HEK293T (cell line): ENCODE measurements at places on chromosomes 6 and 20.

GRCh38 chr20:51338692-51339440 is 203.7 kb downstream of the NFATC2 start:
- no peak for DNase-seq

DNA sequence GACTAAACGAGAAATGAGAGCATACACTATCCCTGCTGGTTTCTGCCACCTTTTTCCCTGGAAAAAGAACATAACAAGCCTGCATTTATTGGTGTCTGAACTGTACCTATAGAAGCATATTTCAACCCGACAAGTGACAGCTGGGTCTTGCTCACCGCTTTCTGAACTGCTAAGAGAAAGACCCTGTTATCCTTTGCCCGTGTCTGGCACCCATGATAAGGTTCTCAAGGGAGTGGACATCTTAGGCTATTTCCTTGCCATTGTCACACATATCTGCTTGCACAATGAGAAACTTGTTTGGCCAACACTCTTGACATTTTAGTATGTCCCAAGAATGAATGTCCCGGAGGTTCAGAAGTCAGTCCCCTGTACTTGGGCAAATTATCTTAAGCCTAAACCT is 19.3 kb downstream of the RIPOR2 start:
- no peak for DNase-seq

DNA sequence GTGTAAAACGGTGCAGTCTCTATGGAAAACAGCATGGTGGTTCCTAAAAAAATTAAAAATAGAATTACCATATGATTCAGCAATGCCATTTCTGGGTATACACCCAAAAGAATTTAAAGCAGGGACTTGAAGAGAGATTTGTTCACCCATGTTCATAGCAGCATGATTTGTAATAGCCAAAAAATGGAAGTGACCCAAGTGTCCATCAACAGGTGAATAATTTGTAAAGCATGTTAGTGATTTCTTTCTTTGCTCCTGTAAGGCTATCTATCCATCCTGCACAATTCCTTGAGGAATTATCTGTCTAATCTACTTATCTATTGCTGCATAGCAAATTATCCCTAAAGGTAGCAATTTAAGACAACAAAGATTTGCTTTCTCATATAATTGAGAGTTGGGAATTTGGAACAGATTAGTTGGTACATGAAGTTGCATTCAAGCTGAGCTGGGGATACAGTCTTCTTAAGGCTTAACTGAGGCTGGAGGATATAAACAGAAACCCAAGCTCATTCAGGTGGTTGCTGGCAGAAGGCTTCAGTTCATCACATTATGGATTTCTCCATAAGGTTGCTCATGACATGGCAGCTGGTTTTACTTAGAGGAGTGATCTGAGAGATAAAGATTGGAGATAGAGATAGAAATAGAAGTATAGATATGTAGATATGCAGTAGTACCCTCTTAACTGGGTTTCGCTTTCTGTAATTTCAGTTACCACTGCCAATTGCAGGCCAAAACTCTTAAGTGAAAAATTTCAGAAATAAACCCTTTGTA is 62.0 kb downstream of the IL22RA2 start:
- DNase-seq: no peak

DNA sequence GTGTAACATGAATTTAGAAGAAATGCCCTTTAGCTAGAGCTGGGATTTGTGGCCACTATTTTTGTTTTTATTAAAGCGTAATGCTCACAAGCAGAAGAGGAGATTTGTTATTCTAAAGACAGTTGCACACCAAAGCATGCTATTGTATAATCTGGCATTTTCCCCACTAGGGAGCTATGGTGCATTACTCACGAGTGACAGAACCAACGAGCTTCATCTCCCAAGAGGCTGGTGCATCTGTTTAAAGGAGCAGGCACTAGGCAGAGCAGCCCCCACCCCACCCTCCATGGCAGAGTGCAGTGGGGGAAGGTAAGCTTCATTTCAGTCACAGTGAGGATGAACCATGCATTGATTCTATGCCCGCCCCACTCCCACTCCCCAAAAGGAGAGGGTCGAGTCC is 287.3 kb upstream of the TSHZ2 start:
- DNase-seq: no peak

DNA sequence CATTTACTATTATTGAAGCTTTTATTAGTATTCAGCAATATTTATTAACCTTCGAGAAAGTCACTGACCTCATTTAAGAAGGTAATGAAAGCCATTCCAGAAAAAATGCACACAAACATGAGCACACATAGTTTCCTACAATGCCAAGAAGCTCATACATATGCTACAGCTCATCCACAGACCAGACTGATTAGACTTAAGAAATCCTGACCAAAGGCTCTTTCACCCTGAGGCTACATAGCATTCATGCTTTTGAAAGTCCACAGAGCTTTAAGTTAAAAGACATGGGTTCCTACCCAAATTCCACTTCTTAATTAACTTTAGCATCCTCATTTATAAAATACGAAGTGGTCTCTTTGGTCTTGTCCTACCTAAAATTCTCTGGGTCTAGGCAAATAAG is 430.4 kb downstream of the TBC1D32 start:
- DNase-seq: no peak

GRCh38 chr6:44253307-44254101 is 3.8 kb downstream of the SLC35B2 start:
- no peak for DNase-seq

DNA sequence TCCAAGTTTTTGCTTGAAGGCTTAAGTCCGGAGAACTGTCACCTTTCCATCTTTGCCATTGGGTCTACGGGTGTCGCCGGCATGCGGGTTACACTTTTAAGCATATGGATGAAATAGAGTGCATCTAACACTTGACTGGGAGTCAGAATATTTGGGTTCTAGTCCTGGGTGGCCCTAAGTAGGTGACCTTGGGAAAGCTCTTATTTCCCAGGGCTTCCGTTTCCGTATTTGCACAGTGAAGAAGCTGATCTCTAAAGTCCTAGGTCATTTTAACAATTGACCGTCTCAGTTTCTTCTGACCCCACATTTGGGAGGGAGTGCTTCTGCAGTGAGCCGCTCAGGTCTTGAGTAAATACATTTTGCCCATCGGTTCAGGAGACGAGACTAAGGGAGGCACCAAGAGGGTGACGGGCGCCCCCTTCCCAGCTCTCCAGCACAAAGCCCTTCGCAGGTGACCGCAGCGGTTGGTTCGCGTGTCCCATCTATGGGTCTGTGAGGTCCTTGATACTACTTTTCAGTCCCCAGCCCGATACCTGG is 651 bp upstream of the BLTP3A start:
- DNase-seq: no peak

- DNase-seq: no peak
Observed at GRCh38 chr6:13718123-13718458, 6.5 kb upstream of the RANBP9 start.

GRCh38 chr20:51680067-51680749 is 88.0 kb downstream of the ATP9A start:
- DNase-seq: no peak

- no peak for DNase-seq
Observed at GRCh38 chr6:12577124-12577850, 139.3 kb upstream of the PHACTR1 start.

GRCh38 chr6:149933036-149933435 is 8.8 kb upstream of the ULBP2 start:
- DNase-seq: no peak

DNA sequence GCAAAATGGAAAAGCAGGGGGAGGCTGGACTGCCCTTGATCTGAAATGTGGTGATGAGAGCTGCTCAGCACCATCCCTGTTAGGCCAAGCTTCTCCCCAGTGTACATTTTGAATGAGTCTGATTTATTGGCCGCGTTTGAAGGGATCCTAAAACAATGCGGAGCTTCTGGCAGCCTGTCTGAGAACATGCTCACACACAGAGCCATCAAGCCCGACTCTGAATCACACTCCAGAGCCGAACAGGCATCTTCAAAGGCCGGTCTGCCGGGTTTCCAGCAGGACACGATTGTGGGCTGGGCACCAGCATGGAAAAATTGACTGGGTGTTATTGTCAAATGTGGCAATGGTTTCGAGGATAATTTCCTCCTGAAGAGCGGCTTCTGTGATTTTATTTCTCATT is 235.9 kb downstream of the TFAP2C start:
- DNase-seq: no peak

DNA sequence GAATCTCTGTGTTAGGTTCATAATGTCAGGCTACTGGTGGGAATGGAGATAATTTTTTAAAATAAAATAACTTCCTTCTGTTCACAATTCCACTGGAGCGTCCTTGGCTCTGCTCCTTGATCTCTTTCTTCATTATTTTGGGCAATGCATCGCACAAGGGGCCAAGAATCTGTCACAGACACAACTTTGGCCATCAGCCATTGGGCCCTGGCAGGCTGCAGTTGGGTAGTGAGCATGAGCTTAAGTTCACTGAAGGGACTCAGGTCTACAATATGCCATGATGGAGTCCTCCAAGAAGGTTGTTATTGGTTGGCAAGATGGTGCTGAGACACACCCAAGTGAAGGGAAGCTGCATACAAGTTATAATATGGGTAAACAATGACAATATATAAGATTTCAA is 40.0 kb downstream of the CYP39A1 start:
- DNase-seq: no peak

DNA sequence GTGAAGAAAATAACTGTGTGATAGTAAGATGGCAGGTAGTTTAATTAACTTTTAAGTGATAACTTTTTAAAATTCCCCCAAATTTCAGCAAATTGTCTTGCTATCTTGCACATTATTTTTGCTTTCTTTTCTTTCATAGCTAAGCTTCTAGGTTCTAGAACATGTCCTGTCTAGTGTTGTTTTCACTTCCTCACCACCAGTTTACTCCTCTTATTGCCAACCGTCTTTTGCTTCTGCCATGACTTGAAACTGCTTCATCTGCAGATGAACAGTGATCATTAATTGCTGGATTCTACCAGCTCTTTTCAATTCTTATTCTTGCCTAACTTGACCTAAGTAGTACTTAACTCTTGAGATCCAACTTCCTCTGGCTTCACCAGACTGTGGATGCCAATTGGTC is 137.8 kb downstream of the CENPW start:
- no peak for DNase-seq

DNA sequence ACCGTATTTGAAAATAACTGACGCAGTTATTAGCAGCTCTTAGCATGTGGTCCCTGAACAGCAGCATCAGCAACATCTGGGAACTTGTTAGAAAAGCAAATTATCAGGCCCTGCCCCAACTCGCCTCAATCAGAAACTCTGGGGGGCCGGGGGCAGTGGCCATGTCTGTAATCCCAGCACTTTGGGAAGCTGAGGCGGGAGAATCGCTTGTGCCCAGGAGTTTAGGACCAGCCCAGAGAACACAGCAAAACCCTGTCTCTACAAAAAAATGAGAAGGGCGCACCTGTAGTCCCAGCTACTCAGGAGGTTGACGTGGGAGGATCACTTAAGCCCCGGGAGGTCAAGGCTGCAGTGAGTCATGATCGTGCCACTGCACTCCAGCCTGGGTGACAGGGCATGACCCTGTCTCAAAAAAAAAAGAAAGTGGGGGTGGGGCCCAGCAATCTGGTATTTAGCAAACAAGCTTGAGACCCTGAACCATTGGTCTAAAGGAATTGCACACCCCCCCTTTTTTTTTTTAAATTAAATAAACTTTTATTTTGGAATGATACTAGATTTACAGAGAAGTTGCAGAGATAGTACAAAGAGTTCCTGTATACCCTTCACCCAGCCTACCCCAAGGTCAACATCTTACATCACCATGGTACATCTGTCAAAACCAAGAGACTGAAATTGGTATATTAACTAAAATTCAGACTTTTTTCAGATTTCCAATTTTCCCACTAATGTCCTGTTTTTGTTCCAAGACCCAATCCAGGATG is 6.7 kb downstream of the SRXN1 start:
- no peak for DNase-seq

GRCh38 chr20:11045412-11046175 is 371.8 kb upstream of the JAG1 start:
- DNase-seq: no peak

GRCh38 chr20:61505508-61505907 is 253.4 kb downstream of the CDH4 start:
- DNase-seq: no peak

GRCh38 chr20:46694484-46694883 is 5.2 kb upstream of the TP53RK start:
- DNase-seq: no peak

GRCh38 chr6:151196555-151196954 is 43.2 kb upstream of the AKAP12 start:
- no peak for DNase-seq

GRCh38 chr6:87473419-87473903 is 687 bp downstream of the SLC35A1 start:
- DNase-seq: no peak

DNA sequence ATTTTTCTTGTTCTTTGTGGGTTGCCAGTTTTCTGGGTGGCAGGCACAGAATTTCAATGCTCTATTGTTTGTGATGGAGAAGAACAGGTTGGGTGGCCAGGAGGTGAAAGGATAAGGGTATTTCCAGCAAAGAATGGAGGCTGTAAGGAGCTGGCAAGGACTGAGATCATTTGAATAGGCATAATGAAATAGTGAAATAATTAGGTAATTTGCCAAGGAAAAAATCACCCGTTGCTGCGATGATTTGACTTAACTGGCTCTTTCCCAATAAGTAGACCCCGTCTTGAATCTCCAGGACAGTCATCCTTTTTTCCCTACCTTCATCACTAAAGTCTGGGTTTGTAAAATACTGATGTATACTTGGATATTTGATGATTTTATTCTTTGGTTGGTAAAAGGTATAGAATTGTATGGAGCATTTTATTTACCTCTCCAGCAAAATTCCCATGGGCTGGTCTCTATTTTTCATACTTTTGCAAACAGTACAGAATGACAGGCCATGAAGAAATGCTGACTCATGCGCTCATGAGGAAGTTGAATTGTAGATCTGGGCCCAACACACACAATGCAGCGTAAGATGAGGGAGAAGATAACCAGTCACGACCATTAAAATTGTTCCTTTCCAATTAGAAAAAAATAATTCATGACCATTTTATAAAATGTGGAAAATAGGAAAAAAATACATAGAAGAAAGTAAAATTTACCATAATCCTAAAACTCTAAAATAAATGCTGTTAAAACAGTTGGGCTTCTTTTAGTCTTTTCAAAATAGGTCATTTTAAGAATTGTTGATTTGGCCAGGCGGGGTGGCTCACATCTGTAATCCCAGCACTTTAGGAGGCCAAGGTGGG is 2.4 kb upstream of the GCNT2 start:
- DNase-seq: no peak

DNA sequence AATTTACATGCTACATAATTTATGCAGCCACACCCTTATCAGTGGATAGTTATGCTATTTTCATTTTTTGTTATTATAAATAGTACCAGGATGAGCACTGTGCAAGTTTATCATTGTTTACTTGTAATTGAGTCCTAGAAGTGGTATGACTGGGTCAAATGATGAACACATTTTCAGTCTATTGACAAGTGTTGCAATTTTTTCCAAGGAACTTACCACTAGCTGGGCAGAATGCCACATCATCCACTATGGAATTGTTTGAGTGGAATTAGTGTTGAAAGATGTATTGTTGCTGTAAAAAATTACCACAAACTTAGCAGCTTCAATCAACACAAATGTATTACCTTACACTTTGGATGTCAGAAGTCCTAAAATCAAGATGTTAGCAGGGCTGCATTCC is 38.1 kb upstream of the OPN5 start:
- no peak for DNase-seq

- DNase-seq: peak; percentile 56
Observed at GRCh38 chr6:143337201-143337949, 113.1 kb downstream of the ADAT2 start.
